ENCODE measurements at places on chromosomes 12 and 14.

- DNase-seq, result no peak
These were observed 63.4 kb upstream of the PTGR2 start for GRCh38 chr14:73788317-73788598.

DNA sequence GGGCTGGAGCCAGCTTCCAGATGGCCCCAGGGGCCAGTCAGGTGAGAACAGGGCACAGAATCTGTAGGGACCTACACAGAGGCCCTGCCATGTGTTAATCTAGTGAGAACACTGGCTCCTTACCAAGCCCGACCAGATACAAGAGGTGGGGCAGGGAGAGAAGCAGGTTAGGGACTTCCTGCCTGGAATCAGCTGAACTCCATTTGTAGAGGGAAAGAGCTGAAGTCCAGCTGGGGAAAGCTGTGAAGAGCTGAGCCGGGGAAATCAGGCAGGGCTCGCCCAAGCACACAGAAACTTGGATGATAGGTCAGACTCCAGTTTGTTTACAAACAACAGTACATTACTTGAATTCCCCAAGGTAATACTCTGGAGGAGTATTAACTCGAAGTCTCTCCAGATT lies 46.7 kb downstream of the PTGER2 start:
- no peak for DNase-seq

DNA sequence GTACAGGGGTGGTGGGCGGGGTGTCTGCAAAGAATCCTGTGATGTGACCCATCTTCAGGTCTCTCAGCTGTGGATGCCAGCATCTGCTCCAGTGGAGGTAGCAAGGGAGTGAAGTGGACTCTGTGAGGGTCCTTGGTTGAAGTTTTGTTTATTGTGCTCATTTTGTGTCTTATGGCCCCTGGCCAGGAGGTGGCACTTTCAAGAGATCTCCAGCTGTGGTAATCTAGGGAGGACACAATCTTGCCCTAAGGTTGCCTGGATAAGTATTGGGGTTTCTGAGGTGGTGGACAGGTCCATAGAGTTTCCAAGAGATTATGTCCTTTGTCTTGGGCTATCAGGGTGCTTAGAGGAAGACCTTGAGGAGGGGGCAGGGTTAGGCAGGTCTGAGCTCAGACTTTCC lies 260.7 kb downstream of the CCDC59 start:
- DNase-seq, result no peak

DNA sequence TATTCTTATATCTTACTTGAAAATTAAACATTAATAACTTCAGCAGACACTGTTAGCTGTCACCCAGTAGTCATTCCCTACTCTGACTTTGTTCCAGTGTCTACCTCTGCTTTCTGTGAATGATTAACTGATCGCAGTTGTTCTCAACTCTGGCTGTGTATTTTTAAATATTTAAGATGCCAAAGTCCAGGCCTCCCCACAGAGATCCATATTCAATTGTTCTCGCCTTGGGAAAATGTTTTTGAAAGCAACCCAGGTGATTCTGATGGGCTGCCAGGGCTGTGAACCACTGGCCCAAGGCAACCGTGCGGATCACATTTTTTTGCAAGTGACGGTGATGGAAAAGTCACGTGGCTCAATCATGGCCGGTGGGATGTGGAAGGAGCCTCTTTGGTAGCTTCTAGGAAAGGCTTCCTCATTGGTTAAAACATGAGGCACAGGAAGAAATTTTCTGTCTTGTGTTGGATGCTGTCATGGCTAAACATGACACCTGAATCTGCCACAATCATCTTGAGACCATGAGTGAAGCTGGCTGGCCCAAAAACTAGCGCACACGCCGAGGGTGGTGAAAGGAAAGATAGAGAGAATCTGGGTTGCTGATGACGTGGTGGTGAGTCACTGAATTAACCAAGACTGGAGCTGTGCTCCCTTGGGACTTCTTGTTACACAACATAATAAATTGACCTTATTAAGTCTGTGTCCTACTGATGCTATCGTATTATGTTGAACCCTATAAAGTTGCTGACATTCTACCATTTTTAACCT lies 37.2 kb downstream of the RDH12 start:
- DNase-seq, result no peak

DNA sequence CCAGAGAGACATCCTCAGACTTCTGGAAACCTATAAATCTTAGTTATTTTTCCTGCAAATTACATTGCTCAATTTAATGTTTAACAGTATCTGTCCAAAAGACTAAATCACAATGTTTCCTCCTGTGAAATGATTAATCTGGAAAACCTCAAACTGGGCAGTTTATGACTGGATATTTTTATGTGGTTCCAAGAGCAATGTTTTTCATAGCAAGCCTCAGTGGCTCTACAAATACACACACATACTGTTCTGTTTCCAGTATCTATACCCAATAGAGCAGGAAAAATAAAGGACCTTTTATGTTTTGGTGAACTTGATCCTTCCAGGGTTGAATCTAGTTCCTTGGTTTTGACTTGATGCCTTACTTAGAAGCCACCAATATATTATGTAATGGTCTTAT lies 9.2 kb downstream of the NID2 start:
- no peak for DNase-seq

DNA sequence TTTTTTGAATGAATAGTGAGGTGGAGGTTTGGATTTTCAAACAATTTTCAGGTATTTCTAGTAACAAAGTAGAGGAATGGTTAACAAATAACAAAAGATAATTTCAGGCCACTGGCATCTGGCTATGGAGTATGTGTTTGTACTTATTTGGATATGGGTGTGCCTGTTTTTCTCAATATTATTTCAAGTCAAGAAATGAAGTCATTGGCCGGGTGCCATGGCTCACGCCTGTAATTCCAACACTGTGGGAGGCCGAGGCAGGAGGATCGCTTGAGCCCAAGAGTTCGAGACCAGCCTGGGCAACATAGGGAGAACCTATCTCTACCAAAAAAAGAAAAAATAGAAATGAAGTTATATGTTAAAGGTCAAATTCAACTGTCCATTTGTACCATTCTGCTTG lies 13.9 kb downstream of the SLC35E3 start:
- DNase-seq, result no peak

DNA sequence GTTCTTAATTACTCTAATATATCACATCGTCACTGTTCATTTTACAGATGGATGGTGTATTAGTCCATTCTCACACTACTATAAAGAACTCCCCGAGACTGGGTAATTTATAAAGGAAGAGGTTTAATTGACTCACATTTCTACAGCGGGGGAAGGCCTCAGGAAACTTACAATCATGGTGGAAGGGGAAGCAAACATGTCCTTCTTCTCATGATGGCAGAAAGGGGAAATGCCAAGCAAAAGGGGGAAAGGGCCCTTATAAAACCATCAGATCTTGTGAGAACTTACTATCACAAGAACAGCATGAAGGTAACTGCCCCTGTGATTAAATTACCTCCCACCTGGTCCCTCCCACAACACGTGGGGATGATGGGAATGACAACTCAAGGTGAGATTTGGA lies 6.5 kb downstream of the TMBIM4 start:
- DNase-seq, result no peak

Data from caudate nucleus (tissue), 63 donors.